ENCODE measurements at places on chromosomes 2 and 18. TPM values are rescaled to one million over a fixed set of nuclear protein-coding genes. Genes with fewer than 3 reads are reported as not detected.

Gene BBS5
- total RNA-seq = 4.9 TPM

Gene TTR
- 0.27 TPM for total RNA-seq

Gene BCL11A
- total RNA-seq = 1.1 TPM

Gene ELP2
- total RNA-seq = 82.2 TPM

Gene ZDBF2
- total RNA-seq = 15.4 TPM

Gene MALL
- total RNA-seq = 6.3 TPM

Gene NPAS2
- total RNA-seq = 2.9 TPM

Gene RHOB
- 148 TPM for total RNA-seq

Gene ERMN
- total RNA-seq = 0.04 TPM

Gene TUBB8B
- total RNA-seq = not detected

Gene SNRNP200
- 41.9 TPM for total RNA-seq

Gene FBXO15
- total RNA-seq = 0.89 TPM

Gene B3GNT2
- 9.8 TPM for total RNA-seq

Gene CABLES1
- 3.7 TPM for total RNA-seq

Gene HAAO
- 14.8 TPM for total RNA-seq

Gene CRYGC
- not detected for total RNA-seq

Gene DSG1
- total RNA-seq = not detected

Gene RUFY4
- 0.27 TPM for total RNA-seq

Measured in muscle of leg (tissue), 16 donors.